ENCODE measurements at places on chromosomes 6 and 20.

DNA sequence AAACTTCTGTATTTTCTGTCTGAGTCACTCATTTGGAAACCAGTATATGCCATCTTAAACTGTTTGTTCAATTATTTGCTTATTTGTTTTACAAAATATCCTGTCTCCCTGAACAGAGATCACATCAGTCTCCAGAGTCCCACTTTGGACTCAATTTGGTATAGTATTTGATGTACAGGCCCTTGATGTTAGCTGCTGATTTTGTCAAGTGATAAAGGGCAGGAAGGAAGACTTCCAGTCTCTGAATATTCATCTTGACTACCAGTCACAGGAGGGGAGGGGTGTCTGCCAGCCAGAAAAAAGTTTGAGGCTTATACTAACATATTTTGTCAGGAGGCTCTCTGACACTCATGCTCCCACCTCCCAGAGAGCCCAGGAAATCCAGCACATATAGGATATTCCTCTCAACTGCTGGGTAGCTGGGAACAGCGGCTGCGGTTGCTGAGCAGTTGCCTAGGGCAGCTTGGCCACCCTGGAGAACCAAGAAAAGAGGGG is 376.8 kb upstream of the RUNX2 start:
- DNase-seq = no peak

DNA sequence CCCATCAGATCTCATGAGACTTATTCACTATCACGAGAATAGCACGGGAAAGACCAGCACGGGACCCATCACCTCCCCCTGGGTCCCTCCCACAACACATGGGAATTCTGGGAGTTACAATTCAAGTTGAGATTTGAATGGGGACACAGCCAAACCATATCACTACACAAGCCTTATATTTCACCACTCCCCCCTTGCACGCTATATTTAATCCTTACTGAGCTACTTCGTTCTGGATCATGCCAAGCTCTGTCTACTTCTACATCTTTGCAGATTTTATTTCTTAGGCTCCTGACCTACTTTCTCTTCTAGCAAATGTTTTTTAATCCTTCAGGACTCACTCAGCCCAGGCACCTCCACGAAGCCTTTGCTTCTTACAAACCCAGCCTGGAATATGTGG is 452.6 kb upstream of the SOX4 start:
- DNase-seq = no peak

- no peak for DNase-seq
Observed at GRCh38 chr6:13030396-13030795, 297.9 kb downstream of the TBC1D7 start.

DNA sequence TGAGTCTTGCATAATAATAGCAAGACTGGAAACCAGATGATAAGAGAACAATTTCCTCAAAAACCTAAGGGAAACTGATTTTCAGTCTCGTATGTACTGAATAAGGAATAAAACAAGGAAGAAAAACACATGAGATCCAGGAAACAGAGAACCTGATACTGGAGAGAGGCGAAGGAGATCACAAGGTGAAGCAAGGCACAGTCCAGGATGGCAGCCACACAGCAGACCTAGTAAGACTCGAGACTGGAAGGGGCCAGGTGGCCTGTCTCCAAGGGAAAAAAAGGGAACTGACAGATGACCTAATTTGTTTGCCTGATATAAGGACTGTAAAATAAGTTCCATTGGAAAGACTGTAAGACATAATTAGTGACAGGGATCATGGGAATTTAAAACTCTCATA is 71.1 kb downstream of the TASP1 start:
- DNase-seq = no peak

GRCh38 chr6:162463576-162463975 is 264.0 kb downstream of the PRKN start:
- DNase-seq = no peak

DNA sequence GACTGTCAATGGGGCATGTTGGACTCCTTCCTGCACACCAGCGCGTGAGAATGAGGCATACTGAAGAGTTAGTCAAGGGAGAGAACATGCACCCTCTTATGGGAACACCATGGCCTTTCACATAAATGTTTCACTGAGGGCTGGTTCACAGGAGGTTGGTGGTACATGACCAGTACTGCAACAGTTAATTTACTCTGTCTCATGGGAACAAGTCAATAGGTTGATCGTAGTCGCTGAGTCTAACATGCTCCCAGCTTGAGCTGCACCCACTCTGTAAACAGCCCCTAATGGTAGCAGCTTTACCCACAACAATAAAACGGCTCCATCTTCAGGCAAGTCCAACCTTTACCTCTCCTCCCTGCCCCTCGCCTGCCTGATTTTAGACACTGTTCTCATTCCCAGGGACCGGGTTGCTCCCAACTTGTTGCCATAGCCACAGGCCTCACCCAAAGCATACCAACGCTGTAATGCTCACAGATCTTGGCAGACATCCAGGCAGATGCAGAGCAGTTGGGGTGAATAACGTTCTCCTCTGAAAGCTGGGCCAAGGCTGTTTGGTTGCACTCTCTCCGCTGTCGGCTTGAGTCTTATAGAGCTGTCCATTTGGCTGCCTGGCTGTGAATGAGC is 111.3 kb downstream of the LY86 start:
- DNase-seq = no peak

DNA sequence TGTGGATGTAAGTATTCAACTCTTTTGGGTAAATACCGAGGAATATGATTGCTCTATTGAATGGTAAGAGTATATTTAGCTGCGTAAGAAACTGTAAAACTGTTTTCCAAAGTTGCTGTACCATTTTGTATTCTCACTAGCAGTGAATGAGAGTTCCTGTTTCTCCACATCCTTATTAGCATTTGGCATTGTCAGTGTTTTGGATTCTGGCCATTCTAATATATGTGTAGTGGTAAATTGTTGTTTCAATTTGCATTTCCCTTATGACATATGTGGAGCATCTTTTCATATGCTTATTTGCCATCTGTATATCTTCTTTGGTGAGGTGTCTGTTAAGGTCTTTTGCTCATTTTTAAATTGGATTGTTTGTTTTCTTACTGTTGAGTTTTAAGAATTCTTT is 29.3 kb upstream of the KAT14 start:
- no peak for DNase-seq

DNA sequence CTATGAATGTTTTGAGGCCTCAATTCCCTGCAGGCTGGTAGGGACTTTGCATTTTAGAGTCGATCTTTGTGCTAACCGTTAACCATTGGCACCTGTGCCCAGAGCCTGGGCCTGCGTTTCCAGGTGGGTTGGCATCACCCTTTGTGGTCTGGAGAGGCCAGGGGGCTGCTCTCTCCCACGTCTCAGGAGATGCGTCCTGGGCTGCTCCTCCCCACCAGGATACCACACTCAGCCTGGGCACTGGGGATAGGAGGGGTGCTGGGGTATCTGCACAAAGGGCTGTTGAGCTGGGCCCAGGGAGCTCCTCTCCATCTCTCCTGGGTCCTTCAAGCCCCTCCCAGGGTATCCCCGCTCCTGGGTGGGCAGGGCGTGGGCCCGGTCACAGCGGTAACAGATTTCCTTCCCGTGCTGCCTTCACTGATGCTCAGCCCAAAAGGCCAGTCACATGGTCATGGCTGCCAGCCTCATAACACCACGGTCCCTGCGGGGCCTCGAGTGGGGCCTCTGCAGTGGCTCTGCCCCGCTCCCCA is 266.2 kb downstream of the TAF4 start:
- DNase-seq = no peak

GRCh38 chr6:27720607-27721580 is 191.3 kb downstream of the OR2B2 start:
- no peak for DNase-seq

DNA sequence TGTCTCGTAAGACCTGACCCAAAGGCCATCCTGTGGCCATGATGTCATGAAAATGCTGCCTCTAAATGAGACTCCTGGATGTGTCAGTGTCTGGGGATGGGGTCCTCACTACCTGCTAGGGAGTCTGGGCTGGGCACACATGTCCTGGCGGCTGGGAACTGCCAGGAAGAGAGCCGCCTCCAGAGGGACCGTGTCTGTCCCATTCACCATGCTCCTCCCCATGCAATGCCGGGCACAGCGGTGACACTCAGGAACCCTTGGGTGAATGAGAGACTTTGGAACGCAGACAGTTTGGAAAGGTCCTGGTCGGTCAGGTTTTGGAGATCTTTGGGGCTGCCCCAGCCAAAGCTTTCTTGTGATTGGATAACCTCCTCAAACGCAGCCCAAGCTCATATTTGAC is 40.1 kb upstream of the GTSF1L start:
- DNase-seq = no peak

DNA sequence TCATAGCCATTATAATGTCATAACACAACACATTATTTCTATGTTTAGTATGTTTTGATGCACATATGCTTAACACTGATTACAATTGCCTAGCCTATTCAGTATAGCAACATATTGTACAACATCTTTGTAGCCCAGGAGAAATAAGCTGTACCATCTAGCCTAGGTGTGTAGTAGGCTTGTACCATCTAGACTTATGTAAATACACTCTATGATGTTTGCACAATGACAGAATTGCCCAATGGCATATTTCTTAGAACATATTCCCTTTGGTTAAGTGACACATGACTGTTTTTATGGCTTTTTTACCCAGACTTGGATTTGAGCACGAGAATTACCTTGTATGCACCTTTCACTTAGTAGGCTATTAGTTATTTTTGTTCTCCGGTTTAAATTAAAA is 64.5 kb upstream of the HIVEP1 start:
- DNase-seq = no peak

GRCh38 chr6:135215563-135215962 is 34.5 kb downstream of the MYB start:
- DNase-seq = no peak

Data from stimulated activated CD4-positive, alpha-beta T cell treated with anti-CD3 and anti-CD28 coated beads, Interleukin-1b, Interleukin-23, amount 100 ng/mL, for 24 hours (primary cell).